Mammary epithelial cell (primary cell): ENCODE measurements at places on chromosomes 11 and 22. TPM values are rescaled to one million over a fixed set of nuclear protein-coding genes. Genes with fewer than 3 reads are reported as not detected.

GRCh38 chr11:69640995-69641581 is at the start of gene CCND1:
Gene CCND1 (plus strand): TSS chr11:69641156. CDS start chr11:69641314, 158 bp downstream.
- peak; percentile 85 for DNase-seq

GRCh38 chr22:38273135-38273826 is 471 bp upstream of the TMEM184B start:
- no peak for DNase-seq

DNA sequence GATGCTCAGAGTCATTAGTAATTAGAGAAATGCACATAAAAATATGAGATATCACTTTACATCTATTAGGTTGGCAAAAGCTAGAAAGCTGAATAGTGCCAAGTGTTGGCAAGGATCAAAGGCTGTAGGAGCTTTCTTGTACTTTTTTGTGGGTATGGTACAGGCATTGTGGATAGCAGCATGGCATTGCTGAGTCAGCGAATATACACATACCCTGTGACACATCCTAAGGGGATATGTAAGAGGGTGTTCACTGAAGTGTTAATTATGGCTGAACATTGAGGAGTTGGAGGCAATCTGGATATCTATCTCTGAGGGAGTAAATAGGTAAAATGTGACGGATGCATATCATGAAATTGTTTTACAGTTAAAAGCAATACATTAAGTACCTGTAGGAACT is 27.0 kb upstream of the IL18BP start:
- DNase-seq = no peak

GRCh38 chr22:45335021-45335818 is 25.5 kb downstream of the FAM118A start:
- DNase-seq = peak; percentile 43

The RFPL2 gene
- not detected for total RNA-seq

GRCh38 chr22:45918459-45919370 is 58.2 kb downstream of the WNT7B start:
- DNase-seq = peak; percentile 46

The SYTL2 gene
- 11.5 TPM for total RNA-seq

- no peak for DNase-seq
These were observed 3.4 kb downstream of the ARSA start for GRCh38 chr22:50624347-50625130.

The CST6 gene
- 0.78 and 1.3 TPM in 2 replicates for total RNA-seq

DNA sequence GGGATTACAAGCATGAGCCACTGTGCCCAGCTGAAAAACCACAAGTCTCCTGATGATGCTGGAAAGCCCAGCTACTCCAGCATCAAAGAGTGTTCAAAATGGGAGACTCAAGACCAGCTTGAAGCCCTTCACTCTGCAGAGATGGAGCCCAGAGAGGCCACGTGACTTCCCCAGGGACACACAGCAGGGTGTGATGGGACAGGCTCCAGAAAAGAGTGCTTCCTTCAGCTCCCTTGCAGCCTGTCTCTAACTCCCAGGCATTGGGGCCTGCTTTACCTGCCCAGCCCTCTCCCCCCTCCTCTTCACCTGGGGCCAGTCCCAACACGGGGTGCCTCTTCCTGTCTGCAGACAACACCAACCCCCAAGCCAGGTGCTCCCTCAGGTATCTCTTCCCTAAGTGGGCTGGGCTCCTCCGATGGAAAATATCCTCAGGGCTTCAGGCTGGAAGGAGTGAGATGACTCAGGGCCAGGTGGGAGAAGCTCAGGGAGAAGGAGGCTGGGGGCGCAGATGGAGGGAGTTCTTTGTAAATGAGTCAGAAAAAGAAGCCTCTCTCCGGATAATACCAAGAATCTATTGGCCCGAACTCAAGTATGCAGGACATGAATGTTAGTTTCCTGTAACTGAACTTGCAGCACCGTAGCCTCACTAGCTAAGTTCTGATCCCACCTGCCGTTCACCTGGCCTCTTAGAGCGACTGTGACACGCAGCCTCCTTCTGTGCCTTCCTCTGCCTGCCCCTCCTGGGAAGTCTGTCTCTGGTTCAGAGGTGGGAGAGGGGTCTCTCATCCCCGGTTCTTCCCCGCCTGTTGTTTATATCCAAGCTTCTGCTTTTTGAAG is 326.6 kb downstream of the MN1 start:
- DNase-seq = peak; percentile 100

GRCh38 chr11:69656536-69657455 is 15.8 kb downstream of the CCND1 start:
- peak; percentile 74 for DNase-seq

- no peak for DNase-seq
These were observed 10.5 kb upstream of the JHY start for GRCh38 chr11:122872046-122872445.

The APOA1 gene
- total RNA-seq = not detected in 2 replicates

The TMPRSS4 gene
- 0.67 TPM for total RNA-seq

- DNase-seq = peak; percentile 36
These were observed 700 bp downstream of the TTC17 start for GRCh38 chr11:43359422-43359818.

- no peak for DNase-seq
These were observed 10.1 kb downstream of the SIDT2 start for GRCh38 chr11:117188620-117189081.

DNA sequence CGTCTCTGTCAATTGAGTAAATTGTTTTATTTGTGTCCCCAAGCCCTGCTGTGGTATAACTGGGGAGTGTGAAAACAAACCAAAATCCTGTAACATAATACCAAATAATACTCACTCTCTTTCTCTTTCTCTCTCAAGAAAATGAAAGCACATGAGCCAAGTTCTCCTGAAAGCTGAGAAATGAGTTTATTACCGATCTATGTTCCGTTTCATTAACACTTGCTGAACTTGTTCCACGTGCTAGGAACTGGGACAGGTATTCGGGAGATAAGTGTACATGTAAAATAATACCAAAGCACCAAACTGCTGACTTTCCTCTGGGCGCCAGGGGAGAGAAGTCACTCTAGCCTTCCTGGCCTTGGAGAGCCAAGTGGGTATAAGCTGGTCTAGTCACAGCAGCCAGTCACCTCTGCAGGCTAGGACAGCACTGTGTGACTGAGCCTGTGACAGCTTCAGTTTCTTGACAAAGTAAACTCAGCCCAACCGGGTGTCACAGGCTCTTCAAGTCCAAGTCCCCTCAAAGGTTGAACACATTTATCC is 23.1 kb downstream of the CD6 start:
- no peak for DNase-seq

The PRRG4 gene
- total RNA-seq = 8.4 and 10.3 TPM in 2 replicates

The SHISAL1 gene
- 9.2 TPM for total RNA-seq

- DNase-seq = no peak
These were observed 251.8 kb downstream of the TENM4 start for GRCh38 chr11:79189055-79189454.

The P2RY2 gene
- total RNA-seq = 7.9 and 21.6 TPM in 2 replicates

- DNase-seq = no peak
These were observed 986 bp upstream of the MUC5B start for GRCh38 chr11:1221848-1222311.

The FLRT1 gene
- total RNA-seq = 0.33 TPM

DNA sequence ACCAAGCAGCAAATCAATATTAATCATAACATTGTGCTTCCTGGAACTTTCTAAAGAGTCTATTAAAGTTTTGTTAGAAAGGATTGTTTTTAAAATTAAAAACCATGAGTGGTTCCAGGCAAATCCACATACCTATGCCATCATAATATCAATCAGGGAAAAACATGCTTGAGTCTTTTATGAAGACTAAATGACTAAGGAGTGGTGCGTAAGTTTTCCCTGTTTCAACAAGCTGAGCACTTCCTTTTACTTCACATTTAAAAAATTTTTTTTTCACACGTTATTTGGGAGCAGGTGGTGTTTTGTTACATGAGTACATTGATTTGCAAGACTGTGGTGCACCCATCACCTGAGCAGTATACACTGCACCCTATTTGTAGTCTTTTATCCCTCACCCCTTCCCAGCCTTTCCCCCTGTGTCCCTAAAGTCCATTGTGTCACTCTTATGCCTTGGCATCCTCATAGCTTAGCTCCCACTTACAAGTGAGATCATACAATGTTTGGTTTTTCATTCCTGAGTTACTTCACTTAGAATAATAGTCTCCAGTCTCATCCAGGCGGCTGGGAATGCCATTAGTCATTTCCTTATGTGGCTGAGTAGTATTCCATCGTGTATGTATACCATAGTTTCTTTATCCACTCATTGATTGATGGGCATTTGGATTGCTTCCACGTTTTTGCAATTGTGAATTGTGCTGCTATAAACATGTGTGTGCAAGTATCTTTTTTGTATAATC is 1190.3 kb upstream of the RAG2 start:
- DNase-seq = peak; percentile 96

GRCh38 chr11:121741761-121742361 is 289.1 kb upstream of the SORL1-AS1 start:
- no peak for DNase-seq

GRCh38 chr22:29988719-29989118 is 91.5 kb upstream of the HORMAD2 start:
- no peak for DNase-seq

The TRIM22 gene
- 89.0 TPM for total RNA-seq

GRCh38 chr22:44495629-44496028 is 2.4 kb downstream of the RTL6 start:
- DNase-seq = no peak

- DNase-seq = no peak
These were observed 20.1 kb upstream of the NNMT start for GRCh38 chr11:114276077-114276476.

DNA sequence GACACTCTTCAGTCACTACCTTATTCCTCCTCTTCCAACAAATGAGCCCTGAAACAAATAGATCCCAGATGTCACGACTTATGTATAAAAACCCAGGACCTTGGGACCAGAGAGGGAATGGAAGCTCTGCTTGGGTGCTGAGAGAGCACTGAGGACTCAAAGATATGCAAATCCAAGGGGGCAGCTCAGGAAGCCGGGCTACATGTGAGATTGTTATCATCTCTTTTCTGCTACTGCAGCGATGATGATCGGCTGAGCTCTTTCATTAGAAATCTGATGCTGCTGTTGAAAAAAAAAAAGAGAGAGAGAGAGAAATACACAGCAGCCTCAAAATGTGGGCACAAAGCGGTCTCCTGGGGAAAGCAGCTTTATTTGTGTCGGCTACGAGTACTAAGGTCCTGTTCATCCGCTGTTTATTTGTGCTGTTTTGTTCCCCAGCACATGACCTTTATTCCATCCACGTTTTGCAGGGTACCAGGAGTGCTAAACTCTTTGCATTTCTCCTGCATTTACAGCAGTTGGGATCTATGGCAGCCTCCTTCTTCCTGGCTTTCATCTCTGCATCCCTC is 120.2 kb downstream of the TRIM29 start:
- no peak for DNase-seq

DNA sequence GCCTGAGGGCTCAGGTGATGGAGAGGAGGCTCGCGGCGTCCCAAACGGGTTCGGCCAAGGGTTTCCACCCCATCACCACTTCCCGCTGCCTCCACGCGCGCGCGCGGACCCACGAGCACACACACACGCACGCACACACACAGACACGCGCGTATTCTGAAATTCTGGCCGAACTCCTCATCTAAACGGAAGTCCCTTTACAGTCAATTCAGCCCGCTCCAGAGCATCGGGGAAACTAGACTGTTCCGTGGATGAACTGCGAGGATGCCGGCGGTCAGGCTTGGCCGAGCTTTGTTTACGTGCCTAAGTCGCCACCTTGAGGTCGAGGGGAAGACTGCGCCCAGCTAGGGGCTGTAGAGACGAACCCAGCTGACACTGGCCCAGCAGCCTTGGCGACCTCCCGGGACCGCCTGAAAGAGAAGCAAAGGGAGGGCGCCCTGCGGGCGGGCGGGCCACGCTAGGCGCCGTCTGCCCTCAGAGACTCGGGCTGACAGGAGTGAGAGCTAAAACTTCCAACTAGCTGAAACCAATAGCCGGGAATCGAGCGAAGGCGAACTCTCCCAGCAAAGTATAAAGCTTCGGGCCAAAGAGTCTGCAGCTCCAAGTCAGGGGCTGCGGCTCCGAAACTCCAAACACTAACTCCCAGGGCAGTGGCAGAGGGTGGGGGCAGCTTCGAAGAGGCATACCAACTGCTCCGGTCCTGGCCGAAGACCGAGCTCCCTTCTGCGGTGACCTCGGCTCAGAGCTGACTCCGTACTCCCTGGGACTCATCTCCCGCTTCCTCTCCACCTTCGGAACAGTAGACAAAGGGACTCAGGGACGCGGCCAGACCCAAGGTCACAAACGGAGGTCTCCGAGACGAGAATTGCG is 124.7 kb upstream of the C11orf58 start:
- DNase-seq = peak; percentile 72

DNA sequence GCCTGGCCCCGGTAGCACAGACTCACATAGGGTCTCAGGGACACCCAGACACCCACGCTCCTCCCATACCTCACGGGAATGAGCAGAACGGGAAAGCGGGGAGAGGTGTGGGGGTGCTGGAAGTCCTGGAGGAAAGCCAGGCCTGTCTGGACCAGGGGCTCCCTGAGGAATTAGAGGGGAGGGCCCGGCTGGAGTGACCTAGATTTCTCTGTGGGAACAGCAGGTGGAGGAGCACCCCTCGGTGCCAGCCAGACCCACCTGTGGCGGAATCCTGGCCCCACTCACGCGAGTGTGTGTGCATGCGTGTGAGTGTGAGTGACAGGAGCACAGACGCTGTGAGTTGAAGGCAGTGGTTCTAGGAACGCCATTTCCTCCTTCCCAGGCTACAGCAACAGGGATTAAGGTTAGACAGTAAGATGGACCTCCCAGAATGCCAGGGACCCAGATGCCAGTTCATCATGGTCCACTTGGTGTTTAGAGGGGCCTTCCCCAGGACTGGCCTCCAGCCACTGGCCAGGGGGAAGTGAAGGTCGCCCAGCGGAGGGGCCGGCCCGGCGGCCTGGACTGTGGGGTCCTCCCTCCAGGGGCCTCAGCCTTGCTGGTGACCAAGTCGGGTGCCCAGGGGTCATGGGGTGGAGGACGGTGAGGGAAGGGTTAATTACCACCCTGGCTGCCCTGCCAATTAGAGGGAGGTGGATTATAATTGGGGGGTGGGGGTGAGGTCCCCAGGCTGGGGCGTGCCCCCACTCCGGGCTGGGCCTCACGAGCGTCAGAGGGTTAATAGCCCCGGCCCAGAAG is 1.0 kb downstream of the PKP3 start:
- no peak for DNase-seq

GRCh38 chr11:14445542-14446530 is 53.8 kb downstream of the COPB1 start:
- peak; percentile 14 for DNase-seq

DNA sequence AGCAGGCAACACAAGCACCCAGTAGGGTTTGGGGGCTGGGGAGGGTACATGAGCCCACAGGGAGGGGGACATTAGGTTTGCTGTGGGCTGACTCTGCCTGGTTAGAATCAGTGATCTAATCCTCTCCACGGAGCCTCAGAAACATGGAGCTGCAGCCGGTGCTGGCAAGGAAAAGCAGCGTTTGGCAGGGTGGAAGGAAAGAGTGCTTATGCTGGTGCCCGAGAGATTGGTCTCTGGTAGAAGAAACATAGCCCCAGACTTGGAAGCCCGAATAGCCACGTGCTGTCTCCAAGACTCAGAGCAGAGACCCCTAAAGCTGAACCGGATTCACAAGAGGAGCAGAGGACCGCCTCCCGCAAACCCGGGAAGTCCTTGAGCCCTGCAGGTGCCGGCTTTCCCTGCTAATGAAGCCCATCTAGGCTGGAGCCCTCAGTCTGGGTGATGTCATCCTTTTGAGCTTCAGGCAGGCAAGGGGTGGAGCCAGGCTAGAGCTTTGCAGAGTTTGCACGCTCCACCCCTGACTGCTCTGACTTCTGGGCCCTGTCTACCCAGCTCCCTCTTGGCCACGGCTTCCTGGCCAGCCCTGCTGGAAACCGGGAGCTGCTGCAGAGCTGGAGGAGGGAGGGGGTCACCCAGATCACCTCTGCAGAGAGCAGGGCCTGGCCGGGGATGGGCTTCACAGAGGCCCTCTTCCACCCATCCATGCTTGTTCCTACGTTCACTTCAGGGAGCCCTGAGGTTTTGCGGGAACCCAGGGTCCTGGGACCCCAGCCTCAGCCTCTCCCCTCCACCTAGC is 35.0 kb upstream of the JAM3 start:
- DNase-seq = peak; percentile 66

The EFCAB6 gene
- 0.59 and 0.64 TPM in 2 replicates for total RNA-seq
